Renal cortex interstitium (tissue), 15 donors: ENCODE measurements at places on chromosomes 4 and X.
A peak's percentile ranks its signal among the peaks of the same experiment; 100 is the strongest.

GRCh38 chrX:121161501-121161933, 114.1 kb downstream of the GLUD2 start:
- DNase-seq: no peak

DNA sequence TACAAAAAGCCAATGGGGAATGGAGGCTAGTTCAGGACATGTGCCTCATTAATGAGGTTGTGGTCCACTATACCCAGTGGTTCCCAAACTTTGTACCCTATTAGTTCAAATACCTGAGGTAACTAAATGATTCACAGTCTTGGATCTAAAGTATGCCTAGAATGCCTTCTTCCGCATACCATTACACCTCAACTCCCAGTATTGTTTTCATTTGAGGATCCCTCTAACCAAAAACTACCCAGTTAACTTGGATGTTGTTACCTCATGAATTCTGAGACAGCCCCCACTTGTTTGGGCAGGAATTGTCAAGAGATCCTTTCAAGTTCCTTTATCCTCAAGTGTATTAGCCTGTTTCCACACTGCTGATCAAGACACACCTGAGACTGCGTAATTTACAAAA, 439.2 kb downstream of the PCDH10 start:
- DNase-seq: no peak

- DNase-seq: no peak
Measured at GRCh38 chr4:128757712-128758111, 51.8 kb upstream of the JADE1 start.

DNA sequence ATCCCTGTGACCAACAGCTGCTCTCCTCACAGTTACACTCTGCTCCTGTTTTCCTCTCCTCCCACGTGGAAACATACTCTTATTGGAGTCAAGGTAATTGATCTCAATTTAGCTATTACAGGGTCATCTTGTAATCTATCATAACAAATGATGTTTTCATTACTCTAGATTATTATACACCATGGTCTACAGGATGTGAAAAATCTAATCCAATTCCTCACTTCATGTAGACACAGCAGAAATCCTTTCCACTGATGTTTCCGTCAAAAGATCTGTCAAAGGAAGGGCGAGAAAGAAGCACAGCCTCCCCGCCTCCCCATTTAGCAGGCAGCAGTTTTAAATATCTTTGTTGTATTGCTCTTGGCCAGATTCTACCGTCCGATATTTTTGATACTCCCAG, 13.7 kb upstream of the DCTD start:
- no peak for DNase-seq

DNA sequence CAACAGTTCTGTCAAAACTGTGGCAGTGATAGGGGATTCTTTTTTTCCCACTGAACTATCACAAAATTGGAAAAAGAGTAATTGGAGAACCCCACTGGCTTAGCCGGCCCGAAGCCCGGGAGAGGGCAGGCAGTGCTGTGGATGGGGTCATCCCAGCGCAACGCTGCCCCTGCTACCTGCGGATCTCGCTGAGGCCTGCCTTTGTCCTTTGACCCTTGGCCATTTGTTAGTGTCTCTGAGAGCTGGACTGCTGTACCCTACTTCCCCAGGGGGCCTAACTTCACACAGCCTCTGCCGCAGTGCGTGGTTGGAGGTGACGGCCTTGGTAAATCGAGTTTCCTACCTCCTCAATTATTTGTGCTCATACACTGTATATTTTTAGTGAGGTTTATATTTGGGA, 43.0 kb upstream of the MSANTD1 start:
- no peak for DNase-seq

- DNase-seq: no peak
Measured at GRCh38 chr4:2249526-2250356, 7.8 kb upstream of the HAUS3 start.

- no peak for DNase-seq
Measured at GRCh38 chr4:24686866-24687692, 102.7 kb upstream of the DHX15 start.

- no peak for DNase-seq
Measured at GRCh38 chrX:65671966-65672365, 4.5 kb downstream of the MSN start.

GRCh38 chr4:17511051-17511450, 839 bp downstream of the QDPR start:
- no peak for DNase-seq

DNA sequence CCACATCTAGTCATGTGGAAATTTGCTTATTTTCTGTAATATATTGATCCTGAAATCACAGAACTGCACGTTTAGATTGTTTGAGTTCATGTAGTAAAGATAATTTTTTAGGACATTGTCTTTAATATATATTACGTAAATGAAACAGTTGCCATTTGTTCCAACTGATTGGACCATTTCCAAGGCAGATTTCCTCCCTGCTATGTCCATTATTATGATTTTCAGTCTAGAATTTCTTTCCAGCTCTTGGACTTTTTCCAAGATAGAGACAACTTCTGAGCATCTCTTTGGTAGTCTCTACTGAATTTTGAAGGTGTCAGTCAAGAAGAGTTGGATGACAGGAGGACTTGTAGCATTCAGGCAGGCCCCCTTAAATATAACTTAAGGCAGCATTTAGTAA, 94.6 kb downstream of the STIM2 start:
- no peak for DNase-seq

- no peak for DNase-seq
Measured at GRCh38 chr4:80189956-80190677, 7.2 kb upstream of the PRDM8 start.

GRCh38 chrX:7052541-7052940, 95.0 kb upstream of the STS start:
- DNase-seq: no peak

GRCh38 chr4:6192245-6192644, 8.1 kb downstream of the JAKMIP1 start:
- DNase-seq: no peak

DNA sequence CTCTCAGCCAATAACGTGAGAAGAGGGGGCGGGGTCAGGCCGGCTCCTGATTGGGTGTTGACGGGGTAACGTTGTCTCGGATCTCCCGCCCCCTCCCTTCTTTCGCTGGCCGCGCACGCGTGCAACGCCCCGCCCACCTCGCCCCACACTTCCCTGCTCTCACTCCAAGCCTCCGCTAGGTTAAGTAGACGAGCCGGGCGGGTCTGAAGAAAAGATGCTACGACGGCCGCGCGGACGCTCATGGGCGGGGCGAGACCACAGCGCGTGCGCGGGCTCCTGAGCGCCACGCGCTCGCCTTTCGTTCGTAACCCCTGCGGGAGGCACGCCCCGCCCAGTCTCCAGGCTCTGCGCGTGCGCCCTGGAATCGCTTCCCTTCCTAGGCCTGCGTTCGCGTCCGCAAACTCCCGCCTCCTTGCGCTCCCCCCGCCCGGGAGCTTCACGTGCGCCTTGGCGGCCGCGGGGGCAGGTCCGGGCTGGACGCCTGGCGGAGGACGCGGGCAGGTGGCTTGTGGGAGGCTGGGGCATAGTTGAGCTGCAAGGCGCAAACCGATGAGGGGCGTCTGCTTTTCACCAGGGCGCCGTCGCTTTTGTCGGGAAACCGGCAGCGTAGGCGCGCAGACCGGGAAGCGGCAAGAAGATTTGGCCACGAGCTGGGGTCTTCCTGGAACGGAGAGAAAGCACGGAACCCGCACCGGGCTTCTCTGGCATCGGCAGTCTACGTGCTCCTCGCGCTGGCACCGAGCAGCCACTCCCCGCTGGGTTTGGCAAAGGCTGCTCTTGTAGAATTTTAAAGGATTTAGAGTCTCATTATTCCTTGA, 467 bp upstream of the PGRMC2 start:
- DNase-seq: peak; percentile 98

GRCh38 chrX:54248309-54248708, 65.3 kb upstream of the FAM120C start:
- no peak for DNase-seq

DNA sequence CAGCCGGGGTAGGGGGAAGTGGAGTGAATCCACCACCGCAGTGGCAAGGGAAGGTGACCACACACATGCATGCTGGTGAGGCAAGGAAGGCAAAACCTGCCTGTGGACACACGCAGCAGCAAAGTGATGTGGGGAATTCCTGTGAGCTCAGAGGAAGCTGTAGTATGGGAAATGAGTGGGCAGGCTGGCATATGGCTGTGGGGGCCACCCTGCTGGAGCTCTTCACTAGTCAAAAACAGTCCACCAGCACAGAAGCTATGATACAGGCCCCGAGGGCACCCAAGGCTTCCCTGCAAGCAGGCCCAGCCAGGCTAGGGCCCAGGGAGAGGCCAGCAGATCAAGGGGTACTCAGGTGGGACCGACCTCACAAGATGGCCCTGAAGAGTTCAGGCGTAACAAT, 239.1 kb downstream of the CHM start:
- DNase-seq: no peak

- DNase-seq: no peak
Measured at GRCh38 chrX:134469486-134469885, 9.5 kb downstream of the HPRT1 start.

DNA sequence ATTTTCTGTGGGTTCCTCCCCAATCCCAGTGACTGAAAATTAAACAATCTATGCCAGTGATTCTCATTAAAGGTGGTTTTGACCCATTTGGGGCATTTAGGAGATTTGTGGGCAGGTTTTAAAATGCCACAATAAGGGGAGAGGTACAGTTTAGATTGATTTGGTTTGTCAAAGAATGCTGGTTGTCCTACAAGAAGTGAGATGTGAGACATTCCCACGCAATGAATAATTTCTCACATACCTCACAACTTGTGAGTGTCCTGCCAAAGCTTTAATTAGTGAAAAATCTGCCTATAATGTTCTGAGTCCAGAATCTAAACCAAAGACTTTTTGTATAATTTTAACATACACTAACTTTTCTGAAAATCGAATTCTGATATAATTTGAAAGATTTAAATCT, 199.4 kb downstream of the MAPK10 start:
- no peak for DNase-seq

- DNase-seq: no peak
Measured at GRCh38 chr4:161929956-161930355, 233.8 kb downstream of the FSTL5 start.

- DNase-seq: no peak
Measured at GRCh38 chrX:82218361-82218760, 1016.5 kb downstream of the SH3BGRL start.

DNA sequence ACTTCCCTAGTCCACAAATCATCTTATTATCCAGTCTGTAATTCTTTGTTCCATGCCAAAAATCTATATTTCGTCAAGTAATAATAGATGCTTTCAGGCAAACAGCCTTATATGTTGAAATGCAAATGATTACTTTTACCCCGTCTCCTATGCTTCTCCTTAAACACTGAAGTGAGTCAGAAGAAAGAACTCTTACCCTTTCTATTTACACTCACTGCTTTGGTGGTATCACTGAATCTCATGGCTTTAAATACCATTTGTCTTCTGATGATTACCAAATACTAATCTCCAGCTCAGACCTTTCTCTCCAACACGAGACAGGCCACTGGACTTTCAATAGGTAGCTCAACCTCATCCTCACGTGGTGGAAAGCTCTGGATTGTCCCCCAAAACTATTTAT, 558.1 kb downstream of the IL1RAPL1 start:
- no peak for DNase-seq

- DNase-seq: no peak
Measured at GRCh38 chrX:55111578-55112254, 22.9 kb downstream of the PAGE2 start.

DNA sequence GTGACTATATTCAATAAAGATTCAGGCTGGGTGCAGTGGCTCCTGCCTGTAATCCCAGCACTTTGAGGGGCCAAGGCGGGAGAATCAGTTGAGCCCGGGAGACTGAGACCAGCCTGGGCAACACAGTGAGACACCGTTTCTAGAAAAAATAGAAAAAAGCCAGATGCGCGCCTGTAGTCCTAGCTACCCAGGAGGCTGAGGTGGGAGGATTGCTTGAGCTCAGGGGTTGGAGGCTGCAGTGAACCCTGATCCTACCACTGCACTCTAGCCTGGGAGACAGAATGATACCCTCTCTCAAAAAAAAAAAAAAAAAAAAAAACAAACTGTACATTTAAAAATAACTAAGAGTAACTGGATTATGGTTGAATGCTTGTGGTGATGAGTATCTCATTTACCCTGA, 1.1 kb downstream of the NUDT6 start:
- no peak for DNase-seq

- DNase-seq: no peak
Measured at GRCh38 chr4:181684310-181684709, 558.9 kb upstream of the TENM3 start.

- no peak for DNase-seq
Measured at GRCh38 chrX:103889216-103889615, 57.2 kb upstream of the RAB9B start.

DNA sequence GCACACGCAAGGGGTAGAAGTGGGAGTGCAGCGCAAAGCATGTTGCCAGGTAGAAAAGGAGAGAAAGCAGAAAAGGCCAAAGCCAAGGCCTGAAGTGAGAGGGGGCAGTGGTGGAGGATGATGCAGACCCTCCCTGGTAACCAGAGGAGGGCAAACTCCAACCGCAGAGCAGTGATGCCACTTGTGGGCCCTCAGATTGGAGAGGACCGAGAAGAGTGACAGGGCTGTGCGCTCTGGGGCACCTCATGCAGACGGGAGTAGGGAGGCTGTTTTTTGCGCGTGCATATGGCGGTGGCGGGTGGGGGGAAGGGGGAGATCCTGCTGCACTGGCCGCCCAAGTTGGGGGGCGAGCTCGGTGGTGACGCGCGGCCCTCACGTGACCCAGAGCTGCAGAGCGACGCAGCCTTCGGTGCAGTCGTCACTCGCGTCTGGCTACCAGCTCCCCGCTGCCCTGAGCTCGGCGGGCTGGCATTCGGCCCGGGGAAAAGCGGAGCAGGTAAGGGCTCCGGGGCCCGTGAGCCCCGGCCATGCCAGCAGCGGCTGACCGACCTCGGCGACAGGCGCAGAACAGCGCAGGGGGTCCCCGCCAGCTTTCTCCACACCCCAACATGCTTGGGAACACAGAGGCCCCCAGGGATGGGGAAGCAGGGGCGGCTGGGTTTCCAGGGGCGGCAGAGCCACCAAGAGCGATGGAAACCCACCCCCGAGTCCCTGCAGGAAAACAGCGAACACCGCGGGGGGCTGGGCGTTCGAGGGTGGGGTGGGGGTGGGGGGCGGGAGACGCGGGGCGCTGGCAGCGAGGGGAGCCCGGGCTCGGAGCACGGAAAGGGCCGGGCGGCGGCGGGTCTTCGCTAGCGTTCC, at the start of gene BEX3:
Gene BEX3, plus strand, starts transcription at position 421 of the 861 bp plus-strand sequence. CDS start 984 bp downstream, outside the sequence.
- no peak for DNase-seq

DNA sequence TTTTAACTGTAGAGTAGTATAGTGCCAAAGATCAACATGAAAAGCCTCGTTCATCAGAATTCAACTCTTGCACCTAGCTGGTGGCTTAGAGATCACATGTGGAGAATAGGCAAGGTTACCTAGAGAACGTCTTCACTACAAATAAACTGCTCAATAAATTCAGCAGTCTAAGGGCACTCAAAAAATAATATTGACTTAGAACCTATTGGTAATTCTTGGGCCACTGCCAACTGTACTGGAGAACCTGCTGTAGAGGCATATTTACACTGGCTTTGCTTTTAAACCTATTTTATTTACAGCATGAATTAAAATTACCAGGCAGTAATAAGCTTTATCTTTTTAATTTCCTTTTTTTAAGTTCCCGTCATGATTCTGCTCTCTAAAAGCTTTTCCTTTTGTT, 343.7 kb downstream of the PDHA2 start:
- DNase-seq: no peak

GRCh38 chr4:74527049-74527448, 82.1 kb downstream of the AREG start:
- DNase-seq: no peak

- DNase-seq: no peak
Measured at GRCh38 chr4:23697722-23698121, 192.1 kb downstream of the PPARGC1A start.
